ENCODE measurements at places on chromosomes 5 and 9.

DNA sequence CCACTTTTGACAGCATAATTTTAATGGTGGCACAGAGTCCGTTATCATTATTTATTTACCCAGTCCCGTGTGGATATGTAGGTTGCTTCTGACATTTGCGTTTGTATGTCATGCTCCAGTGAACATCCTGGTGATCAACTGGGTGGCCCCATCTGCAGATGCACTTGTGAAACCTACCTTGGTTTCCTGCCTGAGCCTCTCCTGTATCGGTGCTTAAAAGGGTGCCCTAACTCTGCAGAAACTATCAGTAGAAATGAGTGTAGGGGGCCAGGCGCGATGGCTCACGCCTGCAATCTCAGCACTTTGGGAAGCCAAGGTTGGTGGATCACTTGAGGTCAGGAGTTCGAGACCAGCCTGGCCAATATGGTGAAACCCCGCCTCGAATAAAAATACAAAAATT lies 92.1 kb upstream of the IER5L start:
- no peak for DNase-seq

DNA sequence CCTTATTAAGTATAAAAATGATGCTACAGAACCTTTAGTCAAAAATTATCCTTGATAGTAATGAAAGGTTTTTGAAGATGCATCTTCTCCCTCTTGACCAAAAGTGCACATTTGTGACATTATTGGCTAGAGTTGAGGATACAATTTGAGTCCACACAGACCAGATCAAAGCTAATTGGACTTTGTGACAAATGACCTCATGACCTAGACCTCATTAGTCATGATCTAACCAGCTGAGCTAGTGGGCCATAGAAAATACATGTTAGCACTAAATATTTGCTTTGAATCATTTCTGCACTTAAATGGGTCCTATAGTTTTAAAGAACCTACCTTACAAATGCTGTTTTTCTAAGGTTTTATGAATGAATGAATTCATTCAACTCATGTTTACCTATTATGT lies 182.1 kb downstream of the RFX3 start:
- DNase-seq = no peak

GRCh38 chr5:152990649-152991048 lies 499.8 kb upstream of the GRIA1 start:
- DNase-seq = no peak

DNA sequence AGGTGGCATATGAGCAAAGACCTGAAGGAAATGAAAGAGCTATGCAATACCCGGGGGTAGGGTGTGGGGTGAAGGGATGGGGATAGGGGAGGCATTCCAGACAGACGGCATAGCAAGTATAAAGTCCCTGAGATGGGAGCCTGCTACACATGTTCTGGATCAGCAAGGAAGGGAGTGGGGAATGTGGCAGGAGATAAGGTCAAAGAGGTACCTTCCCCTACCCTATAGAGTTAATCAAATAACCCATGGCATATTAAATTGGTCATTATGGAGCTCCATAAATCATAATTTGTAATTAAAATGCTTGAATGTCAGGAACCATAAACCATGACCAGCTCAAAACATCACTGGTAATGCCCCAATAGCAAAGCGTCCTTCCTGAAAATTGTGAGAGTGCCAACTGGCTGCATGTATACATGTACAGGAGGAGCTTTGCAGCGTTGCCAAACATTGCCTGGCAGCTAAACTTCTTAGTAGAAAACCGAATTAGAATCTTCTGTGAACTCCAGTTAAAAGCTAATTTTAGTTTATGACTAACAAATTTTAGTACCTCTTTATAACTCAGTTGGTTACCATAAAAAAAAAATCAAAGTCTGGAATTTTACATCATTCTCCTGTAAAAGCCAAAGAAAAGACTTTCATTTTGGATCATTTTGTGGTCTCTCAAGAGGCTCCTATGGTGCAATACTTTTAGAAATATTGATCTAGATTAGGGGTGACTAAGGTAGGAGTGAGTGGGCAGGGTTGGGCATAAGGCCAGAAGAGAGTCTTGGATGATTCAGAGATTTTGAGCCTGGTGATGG lies 4.7 kb downstream of the DNAI1 start:
- no peak for DNase-seq

GRCh38 chr5:142151436-142152383 lies 43.1 kb downstream of the NDFIP1 start:
- DNase-seq = no peak

GRCh38 chr5:125411744-125412560 lies 665.5 kb upstream of the ZNF608 start:
- peak; percentile 24 for DNase-seq

GRCh38 chr5:160837211-160837610 lies 14.8 kb downstream of the ATP10B start:
- no peak for DNase-seq

- no peak for DNase-seq
Observed at GRCh38 chr5:140221697-140222223, 46.8 kb downstream of the CYSTM1 start.

GRCh38 chr5:16784843-16785791 lies 151.0 kb downstream of the MYO10 start:
- DNase-seq = no peak

- DNase-seq = no peak
Observed at GRCh38 chr5:119708076-119708790, 78.9 kb downstream of the FAM170A start.

GRCh38 chr5:5421149-5421960 lies 1.1 kb upstream of the ICE1 start:
- no peak for DNase-seq

- DNase-seq = no peak
Observed at GRCh38 chr9:122134822-122135528, 24.6 kb downstream of the NDUFA8 start.

DNA sequence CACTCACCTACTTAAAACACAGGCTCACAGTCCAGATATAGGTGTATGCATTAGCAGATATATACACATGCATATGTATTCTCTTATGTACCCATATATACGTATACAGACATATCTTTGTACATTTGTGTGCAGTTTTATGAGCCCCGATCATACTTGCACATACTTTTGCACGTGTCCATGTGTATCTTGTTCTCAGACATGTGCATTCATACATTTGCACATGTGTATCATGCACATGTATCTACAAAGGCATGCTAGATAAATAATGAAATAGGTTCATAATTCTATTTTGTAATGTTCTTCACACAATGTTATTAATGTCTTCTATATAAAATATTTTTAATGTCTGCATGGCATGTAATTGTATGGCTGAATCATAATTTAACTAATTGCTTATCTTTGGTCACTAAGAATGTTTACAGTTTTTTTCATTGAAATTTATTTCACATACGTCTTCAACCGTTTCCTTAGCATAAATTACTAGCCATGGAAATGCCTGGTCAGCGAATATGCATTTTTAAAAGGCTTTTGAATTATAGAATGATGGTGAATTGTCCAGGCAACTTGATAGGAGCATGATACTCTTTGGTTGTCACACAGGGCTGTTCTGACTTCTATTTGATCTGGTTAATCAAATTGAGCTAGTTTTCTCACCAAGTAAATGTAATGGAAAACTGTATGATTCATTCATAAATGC lies 2.6 kb downstream of the NDFIP1 start:
- no peak for DNase-seq

- no peak for DNase-seq
Observed at GRCh38 chr9:115262952-115263351, 145.0 kb upstream of the TNC start.

DNA sequence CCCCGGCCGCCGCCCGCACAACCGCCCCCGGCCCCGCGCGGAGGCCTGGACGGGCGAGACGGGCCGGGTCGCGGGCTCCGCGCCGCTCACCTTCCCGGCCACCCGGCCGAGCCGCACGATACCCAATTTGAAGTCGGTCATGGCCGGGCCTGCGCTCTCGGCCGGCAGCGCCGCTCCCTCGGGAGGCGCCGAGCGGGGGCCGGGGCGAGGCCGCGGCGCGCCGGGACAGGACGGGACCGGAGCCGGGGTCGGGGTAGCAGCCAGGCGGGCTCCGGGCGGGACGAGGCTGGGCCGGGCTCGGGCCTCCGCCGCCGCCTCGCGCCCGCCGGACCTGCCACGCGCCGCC lies 216 bp downstream of the ZMYND19 start:
- DNase-seq = no peak

- no peak for DNase-seq
Observed at GRCh38 chr5:65883461-65883860, 42.9 kb upstream of the ERBIN start.

DNA sequence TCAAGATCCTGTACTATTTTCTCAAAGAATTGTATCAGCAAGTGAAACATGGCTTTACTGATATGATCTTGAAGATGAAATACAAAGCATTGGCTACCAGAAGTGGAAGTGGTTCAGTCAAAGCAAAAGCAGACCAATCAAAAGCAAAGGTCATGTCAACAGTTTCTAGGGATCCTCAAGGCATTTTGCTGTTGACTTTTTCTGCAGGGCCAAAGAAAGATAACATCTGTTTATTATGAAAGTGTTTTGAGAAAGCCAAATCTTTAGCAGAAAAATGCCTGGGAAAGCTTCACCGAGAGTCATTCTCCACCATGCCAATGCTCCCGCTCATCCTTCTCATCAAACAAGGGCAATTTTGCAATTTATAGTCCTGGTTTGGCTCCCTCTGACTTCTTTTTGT lies 90.3 kb upstream of the ACO1 start:
- no peak for DNase-seq

DNA sequence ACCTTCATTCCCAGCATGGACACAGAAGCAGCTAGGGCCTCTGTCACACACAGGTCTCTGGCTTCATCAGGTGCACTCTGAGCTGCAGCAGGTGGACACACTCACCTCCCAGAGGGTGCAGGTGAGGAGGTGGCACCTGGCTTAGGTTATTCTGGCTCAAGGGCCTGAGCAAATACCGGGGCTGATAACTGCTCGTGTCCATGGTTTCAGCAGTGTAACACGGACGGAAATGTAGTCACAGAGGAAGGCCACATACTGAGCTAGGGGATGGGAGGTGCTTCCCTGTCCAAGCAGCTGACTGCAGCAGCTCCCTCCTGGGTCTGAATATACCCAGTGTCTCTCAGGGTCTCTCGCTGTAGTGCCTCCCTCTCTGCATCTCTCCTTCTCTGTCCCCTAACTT lies 5.7 kb downstream of the PHF2 start:
- no peak for DNase-seq

- no peak for DNase-seq
Observed at GRCh38 chr5:149211566-149211965, 60.1 kb upstream of the AFAP1L1 start.

GRCh38 chr5:38806775-38807258 lies 39.0 kb upstream of the OSMR start:
- no peak for DNase-seq

DNA sequence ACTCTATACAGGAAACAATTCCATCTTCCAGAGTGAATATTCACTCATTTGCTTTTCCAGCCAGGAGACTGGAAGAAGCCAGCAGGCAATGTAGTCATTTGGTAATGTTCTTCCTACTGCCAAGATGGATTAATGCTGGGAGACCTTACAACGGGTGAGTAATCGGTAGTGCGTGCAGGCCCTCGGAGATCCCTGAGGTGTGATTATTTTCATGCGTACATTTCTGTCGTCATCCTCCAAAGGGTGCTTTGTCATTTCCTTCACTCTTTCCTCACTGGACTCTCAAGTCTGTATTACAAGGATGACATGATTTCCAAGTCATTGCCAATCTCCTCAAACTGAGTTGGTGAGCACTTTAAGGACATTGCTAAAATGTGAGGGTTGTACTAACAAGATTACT lies 263.5 kb downstream of the CWC27 start:
- DNase-seq = no peak

- DNase-seq = no peak
Observed at GRCh38 chr5:57725658-57726504, 243.3 kb upstream of the ACTBL2 start.

DNA sequence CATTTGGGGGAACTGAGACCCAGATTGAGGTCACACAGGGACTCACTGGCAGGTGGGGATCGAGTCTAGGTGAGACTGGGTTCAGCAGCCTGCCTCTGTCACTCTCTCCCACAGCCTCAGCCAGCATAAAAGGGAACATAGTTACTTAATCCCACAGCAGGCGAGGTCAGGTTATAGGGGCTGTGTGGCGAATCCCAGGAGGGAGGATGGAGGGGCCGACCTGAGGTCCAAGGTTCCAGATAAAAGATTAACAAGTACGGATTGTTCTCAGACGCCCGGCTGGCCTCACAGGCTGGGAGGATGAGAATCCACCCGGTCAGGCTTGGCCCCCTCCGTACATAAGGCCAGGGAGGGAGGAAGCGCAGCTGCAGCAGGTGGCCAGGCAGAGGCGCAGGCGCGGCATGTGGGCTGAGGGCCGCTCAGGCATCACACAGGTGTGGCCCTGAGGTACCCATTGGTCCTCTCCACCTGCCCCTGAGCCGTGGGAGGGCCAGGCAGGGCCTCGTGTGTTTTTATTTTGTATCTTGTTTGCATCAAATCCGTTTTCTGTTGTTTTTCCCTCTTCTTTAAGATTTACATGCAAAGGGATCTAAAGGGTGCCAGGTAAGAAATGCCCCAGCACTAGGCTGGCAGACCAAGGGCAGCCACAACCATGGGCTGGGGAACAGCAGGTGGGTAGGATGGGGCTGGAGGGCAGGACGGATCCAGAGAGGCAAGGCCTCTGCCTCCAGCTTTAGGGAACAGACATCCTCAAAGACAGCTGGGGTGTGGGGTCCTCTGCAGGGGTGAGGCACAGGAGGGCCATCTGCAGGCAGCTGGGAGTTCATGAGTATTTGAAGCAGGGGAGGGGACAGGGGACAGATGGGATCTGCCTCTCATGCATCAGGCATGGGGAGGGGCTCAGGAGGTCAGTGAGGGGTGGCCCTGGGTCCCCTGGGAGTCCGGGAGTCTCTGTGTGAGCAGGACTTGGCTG lies 3.6 kb downstream of the SUSD3 start:
- DNase-seq = no peak

GRCh38 chr5:108508979-108509378 lies 127.1 kb upstream of the FBXL17 start:
- no peak for DNase-seq

DNA sequence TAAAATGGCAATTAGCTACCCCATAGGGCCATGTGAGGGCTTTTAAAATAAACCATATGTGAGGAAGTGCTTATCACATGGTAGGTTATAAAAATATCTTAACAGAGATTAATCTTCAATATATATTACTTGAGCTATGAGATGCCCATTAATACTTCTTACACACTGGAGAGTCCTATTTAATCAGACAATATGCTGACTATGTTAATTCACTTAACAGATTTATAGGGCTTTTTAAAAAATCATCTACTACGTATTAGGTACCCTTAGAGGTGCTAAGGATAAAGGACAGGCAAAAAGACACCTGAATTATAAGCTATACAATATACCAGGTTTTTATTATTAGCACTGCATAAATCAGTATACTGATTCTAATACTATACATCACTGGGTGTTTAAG lies 102.6 kb downstream of the STRBP start:
- no peak for DNase-seq

- no peak for DNase-seq
Observed at GRCh38 chr9:113957821-113958341, 81.8 kb downstream of the ZNF618 start.
